ENCODE measurements at places on chromosomes 16 and 17. TPM values are rescaled to one million over a fixed set of nuclear protein-coding genes. Genes with fewer than 3 reads are reported as not detected.
A peak's percentile ranks its signal among the peaks of the same experiment; 100 is the strongest.

DNA sequence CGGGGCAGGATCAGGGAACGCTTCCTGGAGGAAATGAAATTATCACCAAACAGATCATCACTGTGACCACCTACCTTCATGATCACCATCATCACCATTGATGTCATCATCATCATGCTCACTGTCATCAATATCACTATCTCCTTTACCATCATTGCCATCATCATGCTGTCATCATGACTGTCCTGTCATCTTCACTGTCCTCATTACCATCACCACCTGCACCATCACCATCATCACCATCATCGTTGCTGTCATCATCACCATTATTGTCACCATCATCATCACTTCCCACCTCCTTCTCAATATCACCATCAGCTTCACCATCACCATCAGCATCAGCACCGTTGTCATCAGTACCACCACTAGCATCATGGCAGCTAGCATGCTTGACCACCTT is 65.3 kb downstream of the NTN1 start:
- no peak for DNase-seq

GRCh38 chr17:68290268-68290954 is 516 bp downstream of the SLC16A6 start:
- DNase-seq = peak; percentile 6

DNA sequence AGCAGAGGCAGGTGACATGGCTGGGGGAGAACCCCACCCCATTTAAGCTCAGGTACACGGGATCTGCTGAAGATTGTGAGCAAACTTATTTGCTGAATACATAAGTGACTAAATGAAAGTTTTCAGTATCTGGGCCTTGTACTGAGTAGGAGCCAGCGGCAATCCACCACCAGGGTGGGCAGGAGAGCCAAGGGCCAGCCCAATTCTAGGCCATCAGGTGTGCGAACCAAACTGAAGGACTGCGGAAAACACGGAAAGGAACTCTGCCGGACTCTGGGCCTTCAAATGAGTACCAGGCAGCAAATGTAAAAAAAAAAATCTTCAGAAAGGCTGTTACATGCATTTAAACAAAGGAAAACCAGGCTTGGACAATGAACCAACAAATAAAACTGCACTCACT is 19.7 kb downstream of the ARHGAP17 start:
- no peak for DNase-seq

Gene KLHL10
- total RNA-seq = not detected

Gene NPIPB9
- 0.07 TPM for total RNA-seq

Gene ZP2
- total RNA-seq = not detected

GRCh38 chr16:66422366-66422765 is 4.7 kb upstream of the BEAN1 start:
- no peak for DNase-seq

DNA sequence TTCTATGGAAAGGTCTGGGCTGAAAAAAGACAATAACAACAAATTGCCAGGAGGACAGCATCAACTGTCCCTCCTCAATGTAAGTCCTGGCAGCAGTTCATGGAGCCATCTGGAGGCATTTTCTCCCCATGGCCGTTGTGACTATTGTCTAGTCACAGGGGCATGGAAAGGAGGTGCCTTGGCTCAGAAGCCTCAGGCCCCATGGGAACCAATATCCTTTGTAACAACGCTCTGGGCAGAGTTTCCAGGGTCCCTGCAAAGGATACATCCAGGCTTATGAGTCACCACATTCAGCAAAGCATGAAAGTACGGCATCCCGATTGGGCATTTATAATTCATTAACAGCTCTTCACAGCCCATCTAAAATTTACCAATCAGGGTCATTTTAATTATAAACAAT is 85.2 kb downstream of the GLG1 start:
- DNase-seq = no peak

- no peak for DNase-seq
Observed at GRCh38 chr17:8503807-8504206, 68.1 kb downstream of the NDEL1 start.

Gene MYO1D
- total RNA-seq = 62.2 TPM

Gene SARM1
- total RNA-seq = 0.61 TPM

- DNase-seq = no peak
Observed at GRCh38 chr16:69494991-69495392, 70.6 kb downstream of the CYB5B start.

DNA sequence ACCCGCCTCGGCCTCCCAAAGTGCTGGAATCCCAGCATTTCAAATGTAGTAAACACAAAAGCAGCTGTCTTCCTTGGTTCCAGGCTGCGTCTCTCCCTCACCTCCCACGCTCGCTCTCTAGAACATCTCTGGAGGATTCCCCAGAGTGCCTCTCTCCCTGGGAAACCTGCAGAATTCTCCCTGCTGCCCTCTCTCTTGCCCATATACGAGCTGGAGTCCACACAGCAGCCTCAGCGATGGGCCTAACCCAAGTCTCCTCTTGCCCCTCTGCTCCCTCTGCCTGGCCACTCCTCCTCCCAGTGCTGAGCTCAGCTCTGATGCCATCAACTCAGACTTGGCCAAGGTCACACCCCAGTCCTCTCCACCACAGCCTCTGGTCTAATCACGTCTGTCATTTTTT is 10.6 kb downstream of the GPRC5B start:
- no peak for DNase-seq

GRCh38 chr16:54282928-54283724 is 3.5 kb downstream of the IRX3 start:
- no peak for DNase-seq

DNA sequence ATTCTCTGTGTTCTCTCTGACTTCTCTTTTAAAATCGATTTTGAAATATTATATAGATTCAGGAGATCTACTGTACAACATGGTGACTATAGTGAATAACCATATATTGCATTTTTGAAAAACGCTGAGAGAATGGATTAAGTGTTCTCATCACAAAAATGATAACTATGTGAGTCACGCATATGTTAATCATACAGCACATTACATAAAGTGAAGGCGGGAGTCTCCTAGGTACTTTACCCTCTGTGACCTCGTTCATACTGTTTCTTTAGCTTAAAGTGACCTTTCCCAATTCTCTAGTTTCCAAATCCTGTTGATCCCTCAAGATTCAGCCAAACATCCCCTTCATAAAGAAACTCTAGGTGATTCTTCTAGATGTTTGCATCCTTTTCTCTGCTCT is 3.1 kb upstream of the KRTAP3-2 start:
- DNase-seq = peak; percentile 31

Gene MEIOC
- 0.24 TPM for total RNA-seq

GRCh38 chr17:80899402-80900268 is 92.0 kb upstream of the CHMP6 start:
- DNase-seq = peak; percentile 7

DNA sequence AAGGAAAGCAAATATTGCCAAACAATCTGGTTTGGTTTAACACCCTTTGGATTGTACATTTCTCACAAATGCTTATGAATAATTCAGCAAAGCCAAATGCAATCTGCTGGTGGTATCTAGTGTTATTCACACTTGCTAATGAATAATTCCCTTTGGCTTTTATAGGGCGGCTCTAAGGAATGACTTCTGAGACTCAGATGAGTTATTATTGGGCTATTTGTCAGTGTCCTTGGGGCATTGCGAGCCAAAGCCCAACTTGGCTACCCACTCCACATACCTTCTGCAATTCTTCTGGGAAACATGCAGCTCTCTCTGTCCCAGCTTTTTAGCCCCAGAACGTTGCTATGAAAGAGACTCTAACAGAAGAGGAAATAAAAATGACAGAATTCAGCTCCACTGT is 41.1 kb downstream of the FTO start:
- DNase-seq = peak; percentile 81

DNA sequence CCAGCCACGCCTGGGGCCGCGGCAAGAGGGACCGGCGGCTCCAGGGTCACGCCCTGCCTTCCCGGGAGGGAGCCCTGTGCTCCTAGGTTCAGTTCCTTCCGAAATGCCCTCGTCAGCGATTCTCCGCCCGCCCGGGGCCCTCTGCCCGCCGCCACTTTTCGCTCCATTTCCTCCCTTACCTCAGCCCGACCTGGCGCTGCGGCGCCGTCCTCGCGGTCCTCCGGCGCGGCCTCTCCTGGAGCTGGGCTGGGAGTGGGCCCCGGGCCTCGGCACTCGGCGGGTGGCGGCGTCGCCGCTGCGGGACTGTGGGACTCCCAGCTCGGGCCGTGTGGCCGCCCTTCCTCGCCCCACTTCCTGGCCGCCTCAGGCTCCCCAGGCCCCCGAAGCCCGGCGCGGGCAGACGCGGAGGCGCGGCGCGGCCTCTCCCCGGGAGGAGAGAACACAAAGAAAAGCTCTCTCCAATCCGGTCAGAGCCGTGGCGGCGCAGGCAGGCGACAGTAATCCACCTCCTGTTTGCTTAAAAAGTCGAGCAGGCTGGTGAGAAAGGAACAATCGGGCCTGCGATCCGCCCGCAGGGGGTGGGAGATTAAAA is 1.6 kb downstream of the BAHCC1 start:
- DNase-seq = no peak

- DNase-seq = peak; percentile 97
Observed at GRCh38 chr16:20910781-20911321, 10.3 kb downstream of the LYRM1 start.

DNA sequence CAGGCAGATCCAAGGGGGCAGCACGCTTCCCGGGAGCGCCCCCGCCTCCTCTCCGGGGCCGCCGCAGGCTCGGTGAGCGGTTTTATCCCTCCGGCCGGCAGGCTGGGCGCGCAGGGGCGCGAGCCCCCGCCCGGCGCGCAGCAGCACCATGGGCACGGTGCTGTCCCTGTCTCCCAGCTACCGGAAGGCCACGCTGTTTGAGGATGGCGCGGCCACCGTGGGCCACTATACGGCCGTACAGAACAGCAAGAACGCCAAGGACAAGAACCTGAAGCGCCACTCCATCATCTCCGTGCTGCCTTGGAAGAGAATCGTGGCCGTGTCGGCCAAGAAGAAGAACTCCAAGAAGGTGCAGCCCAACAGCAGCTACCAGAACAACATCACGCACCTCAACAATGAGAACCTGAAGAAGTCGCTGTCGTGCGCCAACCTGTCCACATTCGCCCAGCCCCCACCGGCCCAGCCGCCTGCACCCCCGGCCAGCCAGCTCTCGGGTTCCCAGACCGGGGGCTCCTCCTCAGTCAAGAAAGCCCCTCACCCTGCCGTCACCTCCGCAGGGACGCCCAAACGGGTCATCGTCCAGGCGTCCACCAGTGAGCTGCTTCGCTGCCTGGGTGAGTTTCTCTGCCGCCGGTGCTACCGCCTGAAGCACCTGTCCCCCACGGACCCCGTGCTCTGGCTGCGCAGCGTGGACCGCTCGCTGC is 832 bp downstream of the CDK5R1 start:
- no peak for DNase-seq

Gene SLC47A2
- total RNA-seq = 0.11 TPM

Gene GAS2L2
- not detected for total RNA-seq

GRCh38 chr17:73379826-73380225 is 68.0 kb upstream of the CDC42EP4 start:
- no peak for DNase-seq

DNA sequence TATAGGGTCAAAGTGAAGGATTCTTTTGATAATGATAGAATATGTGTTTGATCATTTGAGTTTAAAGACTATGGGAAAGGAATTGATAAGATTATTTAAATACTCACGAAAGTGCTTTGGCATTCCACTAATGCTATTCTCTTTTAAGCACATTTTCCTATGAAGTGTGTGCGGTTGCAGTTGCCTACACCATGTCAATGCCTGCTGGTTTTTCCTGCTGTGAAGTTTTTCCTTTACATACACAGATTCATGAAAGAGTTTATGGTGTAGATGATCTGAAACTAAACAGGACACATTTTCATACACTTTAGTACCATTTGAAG is 78.7 kb downstream of the VMP1 start:
- DNase-seq = no peak

Gene MYL4
- total RNA-seq = not detected

DNA sequence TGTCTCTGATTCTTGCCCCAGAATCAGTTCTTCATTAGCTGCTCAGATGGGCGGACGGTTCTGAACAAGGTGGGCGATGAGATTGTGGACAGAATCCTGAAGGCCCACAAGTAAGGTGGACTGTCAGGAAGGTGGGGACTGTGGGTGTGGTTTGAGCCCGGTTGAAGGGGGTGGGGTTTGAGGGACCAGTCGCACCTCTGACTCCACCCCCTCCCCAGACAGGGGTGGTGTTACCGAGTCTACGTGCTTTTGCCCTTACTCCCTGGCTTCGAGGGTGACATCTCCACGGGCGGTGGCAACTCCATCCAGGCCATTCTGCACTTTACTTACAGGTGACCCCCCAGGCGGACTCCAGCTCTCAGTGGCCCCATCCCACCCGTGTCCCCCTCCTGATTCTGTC is 11.3 kb downstream of the PLD2 start:
- no peak for DNase-seq

- DNase-seq = no peak
Observed at GRCh38 chr16:54174201-54174600, 112.4 kb downstream of the IRX3 start.

DNA sequence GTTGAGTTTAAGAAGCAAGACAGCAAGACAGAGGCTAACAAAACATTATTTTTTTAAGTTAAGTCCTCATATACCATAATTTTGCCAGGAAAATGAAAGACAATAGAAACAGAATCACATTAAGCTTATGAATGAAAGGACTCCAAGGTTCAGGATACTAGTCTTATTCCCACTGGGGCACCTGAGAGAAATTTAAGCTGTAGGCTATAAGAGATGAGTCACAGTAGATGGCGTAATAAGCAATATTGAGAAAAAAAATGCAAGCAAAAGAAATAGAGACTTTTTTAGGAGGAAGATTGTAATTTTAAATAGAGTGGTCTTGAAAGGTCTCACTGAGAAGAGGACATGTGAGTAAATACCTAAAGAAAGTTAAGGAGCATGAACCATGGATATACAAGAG is 57.1 kb upstream of the KIF2B start:
- DNase-seq = peak; percentile 10

Gene RNF43
- 13.5 TPM for total RNA-seq

Gene MLYCD
- 1.2 TPM for total RNA-seq

Gene ARL17A
- total RNA-seq = 6.4 TPM

Gene ALOX12
- 0.34 TPM for total RNA-seq

Gene NPIPA3
- 4.0 TPM for total RNA-seq

Gene ABCA10
- 0.11 TPM for total RNA-seq

DNA sequence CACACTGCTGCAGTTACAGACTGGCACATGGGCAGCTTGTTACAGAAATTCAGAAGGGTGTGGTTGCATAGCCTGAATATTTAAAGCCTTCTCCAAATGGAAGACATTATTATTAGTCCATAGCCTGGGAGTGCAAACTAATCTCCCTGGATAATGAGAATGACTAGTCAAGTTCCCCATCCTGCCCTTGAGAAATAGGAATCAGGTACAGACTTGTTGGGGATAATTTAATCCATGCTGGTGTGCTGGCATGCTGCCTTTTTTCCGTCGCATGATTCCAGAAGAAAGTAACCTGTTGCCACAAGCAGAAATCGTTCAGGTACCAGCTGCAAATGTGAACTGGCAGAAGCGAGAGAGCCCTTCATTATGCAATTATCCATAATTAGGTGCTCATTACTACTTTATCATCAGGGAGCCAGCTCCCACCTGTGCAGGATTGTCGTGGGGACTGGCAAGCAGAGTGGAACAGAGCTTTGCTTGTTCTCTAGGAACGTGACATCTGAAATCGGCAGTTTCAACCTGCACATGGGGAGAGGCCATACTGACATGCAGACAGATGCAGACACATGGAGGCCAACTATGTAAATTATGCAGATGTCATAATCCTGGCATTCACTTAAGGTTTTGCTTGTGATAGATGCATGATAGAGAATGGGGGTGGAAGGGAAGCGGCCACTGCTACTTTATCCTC is 419.4 kb downstream of the PMP22 start:
- DNase-seq = peak; percentile 98
